ENCODE measurements at places on chromosomes 11 and 22.
A peak's percentile ranks its signal among the peaks of the same experiment; 100 is the strongest.

DNA sequence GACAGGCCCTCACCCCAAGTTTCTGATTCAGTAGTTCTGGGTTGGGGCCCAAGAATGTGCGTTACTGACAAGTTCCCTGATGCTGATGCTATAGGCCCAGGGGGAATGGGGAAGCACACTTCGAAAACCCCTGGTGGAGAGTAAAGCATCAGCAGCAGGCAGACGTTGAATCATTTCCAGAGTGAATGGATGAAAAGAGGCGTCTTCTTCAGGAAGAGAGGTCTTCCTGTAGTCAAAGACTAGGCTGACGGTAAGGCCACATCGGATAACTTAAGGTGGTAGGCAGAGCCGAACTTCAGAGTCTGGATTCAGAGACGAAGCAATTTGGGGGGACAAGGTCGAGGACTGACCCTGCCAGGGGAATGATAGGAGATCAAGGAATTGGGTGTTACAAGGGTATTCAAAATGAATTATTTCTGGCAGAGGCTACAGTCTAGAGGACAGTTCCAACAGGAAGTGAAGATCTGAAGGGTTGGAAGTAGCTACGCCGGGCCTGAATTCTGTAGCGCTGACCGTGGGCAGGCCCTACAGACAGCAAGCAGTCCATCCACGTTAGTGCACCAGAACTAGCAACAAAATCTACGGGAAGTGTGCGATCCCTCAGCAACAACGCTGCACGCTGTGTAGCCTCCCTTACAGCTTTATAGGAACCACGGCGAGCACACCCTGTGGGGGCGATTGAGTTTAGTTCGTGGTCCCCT, 862 bp upstream of the CENATAC start:
- DNase-seq, result no peak

DNA sequence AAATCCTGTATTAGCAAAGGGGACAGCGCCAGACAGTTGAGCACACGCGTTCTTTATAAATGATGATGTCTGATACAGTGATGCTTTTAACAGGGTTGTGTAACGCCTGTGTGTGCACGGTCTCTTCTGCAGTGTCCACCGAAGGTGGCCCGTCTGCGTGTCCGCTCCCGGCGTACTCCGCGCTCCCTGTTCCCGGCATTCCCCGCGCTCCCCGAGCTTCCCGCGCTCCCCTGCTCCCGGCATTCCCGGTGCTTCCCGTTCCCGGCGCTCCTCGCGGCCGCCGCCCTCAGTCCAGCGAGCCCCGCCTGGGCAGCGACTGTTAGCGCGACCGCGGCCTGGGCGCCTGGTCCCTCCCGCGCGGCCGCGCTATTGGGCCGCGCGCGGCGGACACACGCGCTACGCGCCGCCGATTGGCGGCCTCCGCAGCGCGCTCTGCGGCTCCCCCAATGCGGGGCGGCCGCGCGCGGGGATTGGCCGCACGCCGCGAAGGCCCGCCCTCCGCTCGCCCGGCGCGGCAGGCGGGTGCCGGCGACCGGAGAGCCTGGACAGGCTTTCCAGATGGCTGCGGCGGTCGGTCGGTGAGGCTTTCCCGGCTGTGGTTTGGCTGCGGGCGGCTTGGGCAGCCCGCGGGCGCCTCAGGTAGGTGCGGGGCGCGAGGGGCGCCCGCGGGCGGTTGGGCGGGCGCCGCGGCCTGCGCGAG, at the start of gene DGCR8:
DGCR8 (plus strand) TSS at position 497 of the 700 bp plus-strand sequence. CDS start 5,723 bp downstream, outside the sequence.
- DNase-seq, result peak; percentile 87

DNA sequence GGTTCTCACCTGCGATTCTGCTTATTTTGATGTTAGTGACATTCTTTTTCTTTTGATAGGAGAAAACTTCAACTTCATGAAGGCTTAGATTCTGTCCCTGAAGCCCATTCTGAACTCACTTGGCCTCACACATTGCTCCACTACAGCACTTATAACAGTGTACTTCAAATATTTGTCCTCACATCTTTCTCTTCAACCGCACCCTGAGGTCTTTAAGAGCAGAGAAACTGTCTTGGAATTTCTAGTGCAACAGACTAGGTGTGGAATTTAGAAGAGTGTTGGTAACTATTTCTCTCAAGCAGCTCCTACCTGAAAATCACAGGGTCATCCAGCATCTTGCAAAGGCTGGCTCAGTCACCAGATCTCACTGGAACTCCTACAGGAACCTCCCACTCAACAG, 7.8 kb downstream of the MRGPRX3 start:
- no peak for DNase-seq

DNA sequence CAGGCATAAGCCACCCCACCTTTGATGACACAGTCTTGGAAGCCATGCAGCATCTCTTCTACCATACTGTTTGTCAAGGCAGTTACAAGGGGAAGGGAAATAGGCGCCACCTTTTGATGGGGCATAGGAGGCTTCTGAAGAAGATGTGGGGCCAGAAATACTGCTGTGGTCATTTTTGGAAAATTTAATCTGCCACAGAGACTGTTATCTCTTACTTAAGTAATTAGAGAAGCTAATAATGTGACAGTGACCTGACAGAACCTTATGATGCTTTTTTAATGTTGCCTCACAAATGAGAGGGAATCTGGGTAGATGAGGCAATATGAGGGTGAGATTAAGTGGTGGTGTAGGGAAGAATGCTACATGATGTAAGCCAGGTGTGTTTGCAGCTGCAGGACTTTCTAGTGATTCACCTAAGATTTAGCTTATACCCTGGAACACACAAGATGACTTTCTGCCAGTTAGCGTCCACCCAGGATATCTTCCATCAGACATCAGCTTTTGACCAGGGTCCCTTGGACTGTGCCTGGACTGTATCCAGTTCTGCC, 34.3 kb upstream of the ADORA2A start:
- no peak for DNase-seq

DNA sequence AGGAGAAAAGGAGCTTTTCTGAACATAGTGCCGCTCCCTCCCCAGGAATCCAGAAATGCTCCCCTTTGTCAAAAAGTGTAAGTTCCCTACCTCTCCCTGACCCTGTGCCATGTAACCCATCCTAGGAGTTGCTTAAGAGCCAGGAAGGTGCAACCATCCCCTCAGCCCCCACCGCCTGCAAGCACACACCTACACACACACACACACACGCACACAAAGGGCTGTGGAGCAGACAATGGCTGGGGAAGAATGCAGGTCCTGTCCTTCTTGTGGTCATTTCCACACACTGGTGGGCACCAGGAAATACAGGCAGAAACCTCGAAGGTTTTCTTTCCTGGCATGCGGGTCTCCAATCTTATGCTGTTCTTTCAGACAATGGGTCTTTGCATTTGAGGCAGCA, 1.2 kb downstream of the P2RX3 start:
- no peak for DNase-seq

GRCh38 chr11:57430952-57431351, 4.0 kb upstream of the SLC43A3 start:
- no peak for DNase-seq

- DNase-seq, result no peak
These were observed 30.0 kb upstream of the MMP7 start for GRCh38 chr11:102560555-102561011.

- no peak for DNase-seq
These were observed 30.8 kb downstream of the CBL start for GRCh38 chr11:119236891-119237290.

GRCh38 chr11:91730620-91731019, 494.0 kb upstream of the FAT3 start:
- DNase-seq, result no peak

DNA sequence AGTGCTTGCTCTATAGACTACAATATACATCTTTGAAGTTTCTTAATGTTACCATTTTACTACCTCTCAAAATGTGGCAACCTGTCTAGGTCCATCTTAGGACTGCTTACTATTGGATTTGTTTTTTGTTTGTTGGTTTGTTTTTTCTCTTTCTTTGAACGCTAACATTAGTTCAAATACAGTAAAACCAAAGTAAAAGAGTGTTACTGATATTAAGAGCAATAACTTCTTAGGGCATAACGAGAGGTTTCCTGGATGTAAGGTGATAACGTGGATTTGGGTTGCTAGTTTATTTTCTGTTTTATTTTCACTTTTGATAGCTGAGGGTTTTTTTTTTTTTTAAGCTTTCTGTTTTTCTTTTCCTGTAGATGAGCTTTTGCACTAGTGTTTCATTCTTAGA, 43.6 kb downstream of the TMEM135 start:
- DNase-seq, result no peak

- DNase-seq, result no peak
These were observed 2.9 kb upstream of the MGAT3 start for GRCh38 chr22:39453765-39454378.

DNA sequence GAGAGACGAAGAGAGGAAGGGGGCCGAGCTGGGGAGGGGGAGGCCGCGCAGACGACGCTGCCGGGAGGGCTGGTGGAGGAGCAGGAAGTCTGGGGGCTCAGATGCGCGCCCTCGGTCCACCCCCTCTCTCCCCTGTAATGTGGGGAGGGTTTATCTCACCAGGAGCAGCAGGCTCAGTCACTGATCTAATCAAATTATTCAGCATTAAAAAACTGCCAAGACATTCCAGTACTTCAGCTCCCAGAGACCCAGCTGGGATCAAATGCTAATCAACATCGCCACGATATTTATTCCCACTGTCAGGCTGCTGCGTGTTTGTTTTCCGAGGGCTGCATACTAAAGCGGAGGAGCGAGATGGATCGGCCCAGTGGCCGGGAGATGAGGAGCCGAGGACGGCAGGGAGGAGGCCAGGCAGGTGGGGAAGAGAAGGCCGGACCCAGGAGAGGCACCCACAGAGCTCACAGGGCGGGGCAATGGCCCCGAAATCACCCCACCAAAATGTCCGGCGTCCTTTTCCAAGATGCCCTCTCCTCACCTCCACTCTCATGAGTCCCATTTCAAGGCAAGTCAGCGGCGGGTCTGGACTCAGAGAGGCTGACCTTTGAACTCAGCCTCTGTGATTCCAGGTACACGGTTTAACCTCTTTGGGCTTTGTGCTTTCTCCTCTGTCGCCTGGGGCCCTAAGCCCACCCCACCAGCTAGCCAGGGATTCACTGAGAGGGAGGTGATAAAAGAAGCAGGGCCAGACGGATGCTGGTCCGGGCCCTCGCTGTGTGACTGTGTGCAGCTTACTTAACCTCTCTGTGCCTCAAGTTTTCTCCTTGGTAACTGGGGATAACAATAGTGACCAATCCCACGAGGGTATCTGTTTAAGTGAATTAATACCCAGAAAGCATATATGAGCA, 502.1 kb downstream of the MN1 start:
- no peak for DNase-seq

- no peak for DNase-seq
These were observed 80.5 kb downstream of the PGR start for GRCh38 chr11:101049123-101049522.

GRCh38 chr11:35804451-35805040, 139.3 kb upstream of the LDLRAD3 start:
- no peak for DNase-seq

DNA sequence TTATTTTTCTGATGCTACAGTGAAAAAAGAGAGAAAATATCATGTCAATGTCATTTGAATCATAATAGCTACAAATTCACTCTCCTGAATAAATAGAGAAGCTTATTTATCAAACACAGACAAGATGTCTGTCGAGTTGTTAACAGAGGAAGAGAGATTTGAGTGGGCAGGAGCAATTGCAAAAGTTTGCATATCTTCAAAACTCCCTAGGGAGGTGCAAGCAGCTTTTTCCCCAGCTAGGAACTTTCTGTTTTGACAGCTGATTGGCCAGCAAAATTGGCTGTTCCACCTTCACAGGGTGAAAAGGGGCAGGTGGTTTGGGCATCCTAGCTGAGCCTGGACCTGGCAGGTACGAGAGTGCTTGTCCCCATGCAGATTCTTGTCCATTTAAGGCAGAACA, 98.2 kb downstream of the NTM start:
- DNase-seq, result no peak

- no peak for DNase-seq
These were observed 13.5 kb downstream of the PLET1 start for GRCh38 chr11:112247201-112247600.

- DNase-seq, result no peak
These were observed 17.9 kb upstream of the HTR3A start for GRCh38 chr11:113956986-113957385.

DNA sequence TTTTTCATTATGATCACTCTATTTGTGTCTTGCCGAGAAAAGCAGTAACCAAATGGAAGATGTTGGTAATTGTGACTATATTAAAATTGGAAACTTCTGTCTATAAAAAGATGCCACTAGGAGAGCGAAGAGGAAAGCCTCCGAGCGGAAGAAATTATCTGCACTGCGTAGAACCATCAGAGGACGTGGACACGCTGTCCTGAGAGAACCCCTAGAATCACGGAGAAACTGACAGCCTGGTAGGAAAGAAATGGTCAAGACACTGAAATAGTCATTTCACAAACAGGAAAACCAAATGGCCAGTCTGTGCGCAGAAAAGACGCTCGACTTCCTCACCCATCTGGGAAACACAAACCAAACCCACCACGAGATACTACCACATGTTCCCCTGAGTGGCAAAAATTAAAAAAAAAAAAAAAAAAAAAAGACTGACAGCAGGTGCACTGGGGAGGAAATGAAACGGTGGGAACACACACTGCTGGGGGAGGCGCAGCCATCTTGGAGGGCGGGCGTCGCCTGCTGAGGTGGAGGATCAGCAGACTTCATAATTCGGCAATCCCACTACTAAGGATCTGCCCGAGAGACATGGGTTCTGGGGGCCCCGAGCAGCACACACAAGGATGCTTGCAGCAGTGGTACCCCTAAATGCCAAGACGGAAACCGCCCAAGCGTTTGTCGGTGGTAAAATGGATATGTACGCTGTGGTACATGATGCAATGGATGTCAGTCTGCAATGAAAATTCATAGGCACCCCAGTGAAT, 21.3 kb downstream of the IFITM10 start:
- no peak for DNase-seq

- DNase-seq, result no peak
These were observed 89.3 kb downstream of the NAT10 start for GRCh38 chr11:34194576-34195335.

DNA sequence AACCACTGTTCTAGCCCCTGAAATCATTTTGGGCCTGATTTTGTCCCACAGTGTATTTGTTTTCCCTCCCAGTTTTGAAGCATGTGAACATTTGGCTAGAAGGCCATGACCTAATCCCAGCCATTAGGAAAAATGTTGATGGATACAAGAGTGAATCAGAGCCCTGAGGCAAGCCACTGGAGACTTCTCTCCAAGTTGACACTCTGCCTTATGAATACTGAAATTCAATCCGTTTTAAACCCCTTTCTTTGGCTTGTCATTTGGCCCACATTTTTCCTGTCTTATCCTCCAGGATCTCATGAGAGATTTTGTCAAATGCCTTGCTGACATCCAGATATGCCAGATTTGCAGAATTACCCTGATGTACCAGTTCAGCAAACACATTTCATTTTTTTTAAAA, 158.8 kb downstream of the FAT3 start:
- no peak for DNase-seq
